ENCODE measurements at places on chromosomes 7 and 10. TPM values are rescaled to one million over a fixed set of nuclear protein-coding genes. Genes with fewer than 3 reads are reported as not detected.

DNA sequence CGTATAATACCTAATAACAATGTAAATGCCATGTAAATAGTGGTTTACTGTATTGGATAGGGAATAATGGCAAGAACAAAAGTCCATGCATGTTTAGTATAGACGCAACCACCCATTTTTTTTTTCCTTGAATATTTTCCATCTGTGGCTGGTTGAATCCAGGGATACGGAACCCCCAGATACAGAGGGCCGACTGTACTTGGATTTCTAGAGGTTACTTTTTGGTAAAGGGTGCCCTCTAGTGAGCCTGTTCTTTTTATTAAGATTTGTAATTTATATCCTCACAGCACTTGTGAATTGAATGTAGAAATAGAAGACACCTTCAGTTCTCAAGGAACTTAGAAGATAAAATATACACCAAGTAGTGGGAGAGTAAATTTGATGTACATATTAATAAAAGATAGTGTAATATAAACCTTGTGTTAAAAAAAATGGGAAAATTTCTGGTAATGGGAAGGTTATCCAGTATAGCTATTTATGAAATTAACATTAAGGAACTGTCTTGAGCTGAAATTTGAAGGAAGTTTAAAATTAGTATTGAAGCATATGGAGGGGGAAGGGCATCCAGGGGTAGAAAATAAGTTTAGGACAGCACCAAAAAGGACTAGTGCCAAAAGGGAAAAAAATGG, 32.0 kb downstream of the EXOC6 start:
- no peak overlapping the region for H3K27ac ChIP-seq
- H3K4me1 ChIP-seq = peaks cover 34% of the 10 kb centered on the region
- no peak for DNase-seq

GRCh38 chr10:77566914-77567566, 70.6 kb downstream of the KCNMA1 start:
- DNase-seq = no peak
- H3K27me3 ChIP-seq = peaks cover 30% of the 10 kb centered on the region
- no peaks in the 10 kb centered on the region for H3K36me3 ChIP-seq

- no peaks in the 10 kb centered on the region for H3K36me3 ChIP-seq
- H3K4me3 ChIP-seq = no peak overlapping the region
- H3K27ac ChIP-seq = no peak overlapping the region
- H3K4me1 ChIP-seq = peaks cover 33% of the 10 kb centered on the region
These were observed 179.0 kb downstream of the PTEN start for GRCh38 chr10:88042160-88043100.

DNA sequence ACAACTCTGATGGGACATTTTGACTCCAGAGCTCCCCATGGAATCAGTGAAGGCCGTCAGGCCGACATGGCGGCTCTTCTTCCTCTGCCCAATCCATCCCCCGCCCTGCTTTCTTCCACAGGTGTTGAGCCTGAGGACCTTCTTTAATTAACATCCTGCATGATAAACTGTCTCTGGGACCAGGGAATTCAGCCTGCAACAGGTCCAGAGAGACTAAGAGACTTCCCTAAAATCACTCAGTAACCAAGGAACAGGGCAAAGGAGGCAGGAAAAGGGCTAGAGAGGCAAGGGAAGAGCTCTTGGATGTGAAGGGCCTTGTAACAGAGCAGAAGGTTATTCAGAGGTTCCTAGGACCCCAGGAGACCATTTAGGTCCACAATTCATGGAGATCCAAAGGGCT, 6.0 kb upstream of the PDLIM1 start:
- peaks cover 19% of the 10 kb centered on the region for H3K4me1 ChIP-seq
- H3K4me3 ChIP-seq = no peak overlapping the region
- DNase-seq = no peak
- no peak overlapping the region for H3K27ac ChIP-seq
- peaks cover 16% of the 10 kb centered on the region for H3K27me3 ChIP-seq

DNA sequence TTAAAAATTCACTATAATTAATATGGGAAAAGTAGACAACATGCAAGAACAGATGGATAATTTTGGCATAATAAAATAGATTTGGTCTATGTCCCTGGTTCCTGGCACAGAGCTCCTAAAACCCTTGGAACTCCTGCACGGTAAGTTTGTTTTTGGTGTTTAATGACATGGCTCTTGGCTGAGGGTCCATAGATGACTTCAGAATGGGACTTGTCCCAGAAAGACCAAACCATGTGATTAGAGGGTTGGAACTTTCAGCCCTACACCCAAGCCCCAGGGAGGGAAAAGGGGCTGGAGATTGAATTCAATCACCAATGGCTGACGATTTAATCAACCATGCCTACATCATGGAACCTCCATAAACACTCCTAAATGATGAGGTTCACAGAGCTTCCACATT, 12.6 kb upstream of the GSDME start:
- H3K36me3 ChIP-seq = peaks cover 12% of the 10 kb centered on the region
- H3K4me3 ChIP-seq = no peak overlapping the region
- DNase-seq = no peak

- H3K36me3 ChIP-seq = no peaks in the 10 kb centered on the region
- H3K4me1 ChIP-seq = peaks cover 85% of the 10 kb centered on the region
- DNase-seq = no peak
- H3K27me3 ChIP-seq = no peaks in the 10 kb centered on the region
- no peak overlapping the region for H3K4me3 ChIP-seq
- H3K27ac ChIP-seq = no peak overlapping the region
These were observed 49.4 kb downstream of the RBM33 start for GRCh38 chr7:155693826-155694225.

GRCh38 chr10:128907155-128907941, 559.7 kb upstream of the MGMT start:
- H3K36me3 ChIP-seq = no peaks in the 10 kb centered on the region
- no peaks in the 10 kb centered on the region for H3K27me3 ChIP-seq
- no peak for DNase-seq
- H3K4me1 ChIP-seq = peaks cover 5% of the 10 kb centered on the region
- H3K4me3 ChIP-seq = no peak overlapping the region

GRCh38 chr10:107813451-107814162, 649.1 kb upstream of the SORCS1 start:
- H3K27ac ChIP-seq = no peak overlapping the region
- H3K27me3 ChIP-seq = no peaks in the 10 kb centered on the region
- H3K4me3 ChIP-seq = no peak overlapping the region
- no peak for DNase-seq

ARPC1A gene
- total RNA-seq = 47.2 TPM

CALML3 gene
- not detected for total RNA-seq

ZNF800 gene
- 85.7 TPM for total RNA-seq

BTBD16 gene
- not detected for total RNA-seq

Measured in naive thymus-derived CD8-positive, alpha-beta T cell (primary cell).